NB4 (cell line): ENCODE measurements at places on chromosomes 5 and 9.

GRCh38 chr5:80895523-80895922, 64.6 kb upstream of the RASGRF2 start:
- no peak for DNase-seq

- DNase-seq = no peak
These were observed 530.2 kb upstream of the FAM174A start for GRCh38 chr5:100004969-100005368.

DNA sequence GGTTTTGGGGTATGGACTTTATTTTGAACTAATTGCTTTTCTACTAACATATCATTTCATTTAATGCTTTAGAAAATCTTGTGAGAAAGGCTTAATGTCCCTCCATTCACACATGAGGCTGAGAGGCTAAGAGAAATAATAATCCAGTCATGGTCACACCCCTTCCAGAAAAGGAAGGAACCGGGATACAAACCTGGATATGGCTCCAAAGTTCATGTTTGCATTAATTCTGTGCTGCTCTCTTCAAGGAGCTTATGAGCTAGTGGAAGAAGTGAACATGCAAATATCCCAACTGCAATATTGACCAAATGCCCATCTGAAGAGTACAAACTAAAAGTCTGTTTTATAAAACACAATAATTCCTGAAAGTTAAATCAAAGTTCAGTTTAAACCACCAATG, 732.1 kb upstream of the RIOK2 start:
- no peak for DNase-seq

DNA sequence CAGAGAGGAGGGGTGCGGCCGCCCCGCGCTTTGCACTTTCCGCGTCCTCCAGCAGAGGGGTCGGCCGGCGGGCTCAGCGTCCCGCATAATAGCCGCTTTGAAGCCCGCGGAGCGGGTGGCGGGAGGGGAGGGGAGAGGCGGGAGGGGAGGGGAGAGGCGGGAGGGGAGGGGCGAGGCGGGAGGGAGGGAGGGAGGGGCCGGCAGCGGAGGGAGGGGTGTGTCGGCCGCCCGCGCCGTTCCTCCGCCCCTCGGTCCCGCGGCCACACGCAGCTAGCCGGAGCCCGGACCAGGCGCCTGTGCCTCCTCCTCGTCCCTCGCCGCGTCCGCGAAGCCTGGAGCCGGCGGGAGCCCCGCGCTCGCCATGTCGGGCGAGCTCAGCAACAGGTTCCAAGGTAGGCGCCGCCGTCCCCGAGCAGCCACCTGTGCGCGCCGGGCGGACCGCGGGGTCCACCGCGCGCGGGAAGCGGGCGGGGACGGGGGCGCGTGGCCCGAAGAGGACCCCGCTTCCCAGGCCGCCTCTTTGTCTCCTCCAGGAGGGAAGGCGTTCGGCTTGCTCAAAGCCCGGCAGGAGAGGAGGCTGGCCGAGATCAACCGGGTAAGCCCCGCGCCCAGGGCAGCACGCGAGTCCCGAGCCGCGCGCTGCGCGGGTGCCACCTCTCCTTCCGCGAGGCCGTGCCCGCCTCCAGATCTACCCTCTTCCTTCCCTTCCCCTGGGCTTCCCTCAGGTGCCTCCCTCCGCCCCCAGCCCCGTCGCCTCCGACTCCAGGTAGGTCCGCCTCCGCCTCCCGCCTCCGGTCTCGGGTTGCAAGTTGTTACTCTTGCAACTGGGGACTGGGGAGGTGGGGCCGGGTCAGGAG, at the start of gene AIF1L:
AIF1L (plus strand) TSS at position 263 of the 857 bp plus-strand sequence; CDS start at position 362, 99 bp downstream.
- DNase-seq = peak; percentile 47

GRCh38 chr5:150595466-150596031, 44.9 kb upstream of the SYNPO start:
- no peak for DNase-seq

DNA sequence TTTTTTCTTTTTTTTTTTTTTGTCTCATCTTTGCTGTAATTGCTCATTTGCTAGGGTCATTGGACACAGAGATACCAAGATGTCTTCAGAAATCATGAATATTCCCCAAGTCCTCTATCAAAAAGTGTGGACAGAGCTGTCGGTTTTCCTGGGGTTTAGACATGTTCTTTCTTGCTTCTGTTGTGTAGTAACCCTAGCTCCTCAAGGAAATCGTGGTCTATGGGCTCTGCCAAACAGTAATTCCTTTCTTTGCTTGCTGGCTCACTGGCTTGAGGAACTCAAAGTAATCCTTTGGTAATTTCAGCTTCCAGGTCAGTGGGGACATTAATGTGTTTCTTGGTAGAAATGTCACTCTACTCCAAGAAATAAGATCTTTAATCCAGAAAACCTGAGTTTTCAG, 101.7 kb downstream of the TMC1 start:
- no peak for DNase-seq

GRCh38 chr5:131758520-131758900, 38.3 kb downstream of the FNIP1 start:
- DNase-seq = no peak

- DNase-seq = peak; percentile 34
These were observed 32.8 kb upstream of the SEMA4D start for GRCh38 chr9:89530726-89531125.

DNA sequence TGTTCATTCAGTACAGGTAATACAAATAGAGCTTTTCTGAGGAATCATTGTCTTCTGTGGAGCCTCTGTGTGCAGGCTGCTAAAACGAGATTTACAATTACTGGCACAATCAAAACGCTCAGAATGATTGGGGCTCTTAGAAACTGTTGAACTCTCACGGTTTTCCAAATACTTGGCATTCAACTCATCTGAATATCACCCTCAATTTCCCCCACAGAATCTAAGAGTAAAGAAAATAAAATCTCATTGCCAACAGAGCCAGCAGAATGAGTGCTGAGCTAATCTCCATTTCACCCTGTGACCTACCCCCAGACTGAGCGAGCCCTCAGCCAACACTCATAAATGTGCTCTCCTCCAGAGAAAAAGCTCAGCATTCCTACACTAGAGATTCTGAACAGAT, 35.3 kb upstream of the TMED7 start:
- DNase-seq = no peak

DNA sequence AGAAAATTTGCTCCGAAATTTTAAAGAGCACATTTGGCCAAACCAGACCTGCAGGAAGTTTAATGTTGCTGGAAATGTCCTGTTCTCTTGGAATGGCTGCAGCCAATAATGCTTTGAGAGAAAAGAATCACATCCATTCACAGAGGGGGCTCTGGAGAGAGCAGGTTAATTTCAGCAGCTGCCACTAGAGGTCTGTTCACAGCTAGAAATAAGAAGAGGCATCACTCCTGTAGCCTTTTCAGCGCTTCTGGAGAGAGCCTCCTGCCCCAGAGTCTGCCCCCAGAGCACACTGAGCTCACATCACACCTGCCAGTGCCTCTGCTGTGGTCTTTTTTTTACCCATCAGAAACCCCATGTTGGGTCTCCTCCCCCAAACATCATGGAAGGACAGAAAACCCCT, 124.8 kb upstream of the RAD23B start:
- DNase-seq = peak; percentile 16

DNA sequence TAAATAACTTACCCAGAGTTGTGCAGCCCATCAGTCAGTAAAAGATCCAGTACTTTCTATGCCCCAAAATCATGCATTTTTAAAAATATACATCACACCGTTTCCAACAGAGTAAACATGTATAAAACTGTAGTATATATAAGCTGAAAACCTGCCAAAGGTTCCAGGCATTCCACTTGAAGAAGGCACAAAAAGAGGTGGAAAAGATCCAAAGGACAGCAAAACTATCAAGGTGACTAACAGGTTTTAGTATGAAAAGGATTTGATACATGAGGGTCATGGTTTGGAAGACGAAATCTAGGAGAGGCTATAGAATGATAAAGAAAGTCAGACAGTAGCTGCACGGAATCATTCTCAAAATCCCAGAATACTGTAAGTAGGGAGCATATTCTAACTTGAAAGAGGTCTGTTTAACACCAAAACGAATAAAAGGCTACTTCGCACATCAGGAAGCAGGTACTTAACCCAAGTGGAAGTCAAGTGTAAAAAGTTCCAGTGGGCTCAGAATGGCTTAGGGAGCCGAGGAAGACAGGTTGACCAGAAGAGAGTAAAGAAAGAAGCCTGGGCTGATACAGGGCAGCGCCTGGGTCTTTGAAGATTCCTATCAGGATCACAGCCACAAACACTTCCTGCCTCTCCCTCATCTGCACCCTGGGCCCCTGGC, 207.2 kb downstream of the ADAMTS12 start:
- no peak for DNase-seq
